ENCODE measurements at places on chromosomes 7 and 10.

DNA sequence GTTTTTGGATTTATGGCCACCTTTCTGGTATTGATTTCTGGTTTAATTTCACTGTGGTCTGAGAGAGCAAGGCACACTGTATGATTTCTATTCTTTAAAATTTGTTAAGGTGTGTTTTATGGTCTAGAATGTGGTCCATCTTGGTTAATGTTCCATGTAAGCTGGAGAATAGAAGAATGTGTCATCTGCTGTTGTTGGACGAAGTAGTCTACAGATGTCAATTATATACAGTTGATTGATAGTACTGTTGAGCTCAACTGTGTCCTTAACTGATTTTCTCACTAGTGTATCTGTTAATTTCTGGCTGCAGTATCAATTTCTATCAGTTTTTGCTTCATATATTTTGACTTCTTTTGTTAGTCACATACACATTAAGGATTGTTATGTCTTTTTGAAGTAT lies 127.1 kb downstream of the MLLT10 start:
- no peak for DNase-seq

DNA sequence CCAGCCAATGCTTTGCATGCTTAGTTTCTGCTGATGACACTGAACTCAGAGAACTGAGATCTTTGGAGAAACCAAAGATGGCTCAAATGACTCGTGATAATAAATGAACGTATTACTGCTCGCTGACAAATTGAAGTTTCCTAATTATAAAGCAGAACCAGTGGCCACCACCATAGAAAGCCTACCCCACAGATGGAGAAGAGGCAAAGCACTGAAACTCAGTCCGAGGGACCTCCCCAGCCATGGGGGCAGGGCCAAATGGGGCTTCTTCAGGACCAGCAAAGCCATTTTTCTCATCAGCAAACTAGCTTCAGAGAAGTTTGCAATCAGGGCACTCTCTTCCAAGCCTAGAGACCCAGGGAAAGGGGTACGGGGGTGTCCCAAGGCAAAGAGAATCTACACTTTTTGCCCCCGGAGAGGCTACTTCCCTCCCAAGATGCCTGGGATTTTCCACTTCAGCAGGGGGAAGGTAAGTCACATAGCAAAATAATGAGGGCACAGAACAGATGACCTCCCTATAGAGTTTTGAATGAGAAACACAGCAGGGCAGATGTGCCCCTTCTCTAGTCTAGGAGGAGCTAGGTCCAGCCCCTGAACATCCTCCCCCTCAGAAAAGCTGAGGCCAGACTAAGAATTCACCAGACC lies 4.3 kb upstream of the IL6 start:
- no peak for DNase-seq

DNA sequence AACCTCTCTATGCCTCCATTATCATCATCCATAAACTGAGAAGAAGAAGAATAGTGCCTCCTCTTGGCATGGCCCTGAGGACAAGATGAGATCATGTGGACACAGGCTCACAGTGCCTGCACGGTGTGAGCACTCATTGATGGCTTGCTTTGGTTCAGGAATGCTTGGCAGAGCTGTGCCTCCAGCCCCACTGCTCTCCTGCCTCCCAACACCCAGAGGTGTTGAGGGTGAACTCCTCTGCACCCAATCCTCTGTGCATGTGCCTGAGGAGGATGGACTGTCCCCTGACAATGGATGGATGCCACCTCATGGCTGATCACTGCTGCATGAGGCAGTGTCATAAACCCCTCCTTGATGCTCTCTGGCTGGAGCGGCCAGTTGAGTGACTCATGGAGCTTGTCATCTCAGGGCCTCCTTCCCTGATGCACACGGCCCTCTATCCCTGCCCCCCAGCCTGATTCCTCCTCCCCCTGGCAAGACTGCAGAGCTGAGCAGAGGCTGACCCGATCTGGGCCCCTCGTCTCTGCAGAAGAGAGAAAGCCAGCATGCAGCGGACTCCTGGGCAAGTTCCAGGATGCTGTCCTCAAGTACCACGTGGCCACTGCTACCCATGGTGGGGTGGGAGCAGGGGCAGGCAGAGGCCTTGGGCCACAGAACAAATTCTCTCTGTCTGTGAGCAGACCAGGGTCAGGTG lies 136.3 kb downstream of the KCNMA1 start:
- no peak for DNase-seq

DNA sequence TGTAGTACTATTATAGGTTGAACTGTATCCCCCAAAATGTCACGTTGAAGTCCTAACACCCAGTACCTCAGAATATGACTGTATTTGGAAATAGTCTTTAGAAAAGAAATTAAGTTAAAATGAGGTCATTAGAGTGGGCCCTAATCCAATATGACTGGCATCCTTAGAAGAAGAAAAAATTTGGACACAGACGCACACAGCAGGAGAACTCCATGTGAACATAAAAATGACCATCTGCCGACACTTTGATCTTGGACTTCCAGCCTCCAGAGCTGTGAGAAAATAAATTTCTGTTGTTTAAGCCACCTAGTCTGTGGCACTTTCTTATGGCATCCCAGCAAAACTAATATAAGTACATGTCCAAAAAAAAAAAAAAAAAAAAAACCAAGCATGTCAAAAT lies 225.8 kb downstream of the PARD3 start:
- DNase-seq, result no peak

DNA sequence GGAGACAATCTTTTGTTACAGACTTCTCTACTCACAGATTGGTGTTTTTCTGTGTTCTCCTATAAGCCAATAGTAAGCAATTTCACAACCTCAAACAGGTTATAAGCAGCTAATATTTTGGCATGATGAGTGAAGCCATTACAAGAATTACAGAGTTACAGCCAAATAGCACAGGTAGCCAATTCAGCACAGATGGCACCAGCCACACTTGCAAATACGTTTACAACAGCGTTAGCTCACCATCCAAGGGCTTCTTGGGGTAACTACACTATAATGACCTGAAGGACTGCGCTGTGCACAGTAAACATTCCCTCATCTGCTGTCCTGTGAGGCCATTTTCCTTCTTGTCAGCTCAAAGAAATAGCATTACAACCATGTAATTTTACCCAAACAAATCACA lies 428.6 kb downstream of the TCERG1L start:
- no peak for DNase-seq

DNA sequence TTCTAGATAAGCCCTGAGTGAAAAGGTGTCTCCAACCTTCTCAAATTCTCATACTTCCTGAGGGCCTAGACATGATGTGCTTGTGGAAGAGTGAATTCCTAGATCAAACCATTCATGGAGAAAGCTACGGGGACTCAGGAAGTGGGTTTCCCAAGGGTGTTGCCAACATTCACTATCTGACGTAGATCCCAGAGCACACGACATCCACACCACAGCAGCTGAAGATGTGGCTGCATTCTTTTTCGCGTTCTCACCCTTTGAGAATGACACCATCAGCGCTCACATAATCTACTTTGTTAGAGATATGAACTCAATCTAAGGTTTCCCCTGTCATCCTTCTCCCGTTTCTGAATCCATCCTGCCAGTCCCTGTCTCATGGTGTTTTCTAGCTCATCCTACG lies 290.8 kb downstream of the DNAJB6 start:
- DNase-seq, result no peak

GRCh38 chr7:147912946-147913638 lies 677.5 kb upstream of the C7orf33 start:
- DNase-seq, result no peak

GRCh38 chr7:83476511-83477050 lies 172.4 kb downstream of the SEMA3E start:
- no peak for DNase-seq

- no peak for DNase-seq
Observed at GRCh38 chr10:47286591-47287315, 13.2 kb upstream of the GDF10 start.

- DNase-seq, result no peak
Observed at GRCh38 chr10:71349406-71349805, 30.3 kb downstream of the SLC29A3 start.

- no peak for DNase-seq
Observed at GRCh38 chr10:22554461-22555182, 159.8 kb downstream of the PIP4K2A start.

DNA sequence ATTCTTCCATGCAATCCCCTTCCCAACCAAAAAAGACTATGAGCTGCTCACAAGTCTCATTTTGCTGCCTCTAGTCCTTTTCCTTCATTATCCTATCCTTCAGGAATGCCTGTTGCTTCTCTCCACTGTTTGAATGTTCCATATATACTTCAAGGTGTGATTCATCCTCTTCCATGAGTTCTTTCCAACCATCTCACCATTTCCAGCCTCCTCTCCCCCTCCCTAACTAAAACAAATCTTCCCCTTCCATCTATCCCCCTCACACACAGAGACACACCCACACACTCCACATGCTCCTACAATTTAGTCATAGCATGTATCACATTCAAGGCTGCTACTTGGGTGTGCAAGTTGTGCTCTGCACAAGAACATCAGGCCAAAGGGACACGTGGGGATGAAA lies 254.3 kb downstream of the DYNC1I1 start:
- no peak for DNase-seq

DNA sequence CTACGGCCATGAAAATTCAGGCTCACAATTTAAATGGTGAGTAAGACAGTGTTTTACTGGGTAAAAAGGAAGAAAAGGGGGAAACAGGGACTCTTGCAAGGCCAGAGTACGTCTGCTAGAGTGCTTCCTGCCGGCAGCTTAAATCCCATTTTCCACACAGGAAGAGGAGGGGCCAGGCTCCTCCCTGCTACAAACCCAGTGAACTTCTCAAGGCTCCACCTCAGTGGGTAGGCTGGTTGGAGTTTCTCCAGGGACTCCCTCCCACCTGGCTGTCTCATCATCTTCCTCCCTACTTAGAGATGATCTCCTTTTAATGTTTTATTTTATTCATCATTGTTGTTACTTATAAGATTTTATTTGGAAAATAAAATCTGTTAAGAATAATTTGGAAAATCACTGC lies 62.6 kb upstream of the SEMA3C start:
- DNase-seq, result no peak

GRCh38 chr10:125779403-125780327 lies 4.0 kb upstream of the MMP21 start:
- no peak for DNase-seq

GRCh38 chr7:50834679-50835078 lies 52.0 kb upstream of the GRB10 start:
- no peak for DNase-seq

DNA sequence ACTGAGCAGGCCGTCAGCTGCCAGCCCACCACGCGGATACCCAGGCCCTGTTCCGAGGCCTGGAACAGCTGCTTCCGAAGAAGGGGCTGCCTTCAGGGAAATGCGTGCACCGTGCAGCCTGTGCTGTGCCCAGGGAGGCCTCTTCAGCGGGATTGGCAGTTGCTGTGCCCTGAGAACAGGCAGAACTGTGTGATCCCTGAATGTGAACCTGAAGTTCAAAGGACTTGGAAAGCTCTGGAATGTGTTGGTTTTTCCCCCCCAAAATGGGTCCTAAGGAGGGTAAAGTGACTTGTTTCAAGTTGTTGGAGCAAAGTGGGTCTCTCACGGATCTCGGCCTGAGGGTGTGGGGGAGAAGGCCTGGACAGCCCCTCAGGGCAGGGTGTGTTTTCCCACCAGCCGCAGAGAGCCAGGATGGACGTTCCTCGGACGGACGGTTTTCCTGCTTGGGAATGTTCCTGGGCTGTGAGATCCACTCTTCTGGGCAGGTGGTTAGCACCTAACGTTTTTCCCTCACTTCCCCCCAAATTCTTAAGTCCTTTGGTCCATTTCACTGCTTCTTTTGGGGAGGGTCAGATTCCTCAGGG lies 2.1 kb downstream of the SPRN start:
- DNase-seq, result no peak

GRCh38 chr10:63922468-63923284 lies 401.5 kb downstream of the REEP3 start:
- no peak for DNase-seq

DNA sequence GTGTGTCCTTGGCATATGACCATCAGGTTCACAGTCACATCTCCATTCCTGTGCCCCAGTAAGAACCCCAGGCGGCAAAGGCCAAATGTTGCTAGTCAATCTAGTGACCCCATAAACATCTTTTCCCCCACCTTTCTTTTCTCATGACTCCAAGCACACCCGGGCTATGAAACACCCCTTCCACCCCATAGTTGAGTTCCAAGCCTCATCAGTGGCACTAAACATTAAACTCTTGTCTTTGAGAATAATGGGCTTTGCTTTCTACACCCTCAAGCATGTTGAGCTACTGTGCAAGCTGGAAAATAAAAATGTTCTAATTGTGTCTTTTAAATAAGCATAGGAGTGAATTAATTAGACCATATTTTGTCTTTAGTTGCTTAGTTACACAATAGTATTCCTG lies 9.4 kb downstream of the ARID5B start:
- no peak for DNase-seq

- DNase-seq, result no peak
Observed at GRCh38 chr7:34019301-34019790, 114.0 kb downstream of the BMPER start.

DNA sequence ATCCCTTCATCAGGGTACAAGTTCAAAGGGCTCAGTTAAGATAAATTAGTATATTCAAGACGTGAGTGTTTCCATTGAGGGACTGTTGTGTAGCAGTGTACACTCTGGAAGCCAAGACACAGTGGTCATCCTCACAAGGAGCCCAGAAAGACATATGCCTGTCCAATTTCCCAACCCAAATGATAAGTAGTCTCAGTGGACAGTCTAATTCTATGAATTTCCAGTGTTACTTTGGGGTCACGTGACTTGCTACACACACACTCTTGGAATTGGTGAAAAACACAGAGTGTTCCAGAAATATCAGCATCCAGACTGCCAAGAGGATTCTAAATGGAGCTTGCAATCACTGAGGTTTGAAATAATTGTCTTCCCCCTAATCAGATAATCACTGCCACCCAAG lies 365.1 kb downstream of the WDR11 start:
- no peak for DNase-seq

DNA sequence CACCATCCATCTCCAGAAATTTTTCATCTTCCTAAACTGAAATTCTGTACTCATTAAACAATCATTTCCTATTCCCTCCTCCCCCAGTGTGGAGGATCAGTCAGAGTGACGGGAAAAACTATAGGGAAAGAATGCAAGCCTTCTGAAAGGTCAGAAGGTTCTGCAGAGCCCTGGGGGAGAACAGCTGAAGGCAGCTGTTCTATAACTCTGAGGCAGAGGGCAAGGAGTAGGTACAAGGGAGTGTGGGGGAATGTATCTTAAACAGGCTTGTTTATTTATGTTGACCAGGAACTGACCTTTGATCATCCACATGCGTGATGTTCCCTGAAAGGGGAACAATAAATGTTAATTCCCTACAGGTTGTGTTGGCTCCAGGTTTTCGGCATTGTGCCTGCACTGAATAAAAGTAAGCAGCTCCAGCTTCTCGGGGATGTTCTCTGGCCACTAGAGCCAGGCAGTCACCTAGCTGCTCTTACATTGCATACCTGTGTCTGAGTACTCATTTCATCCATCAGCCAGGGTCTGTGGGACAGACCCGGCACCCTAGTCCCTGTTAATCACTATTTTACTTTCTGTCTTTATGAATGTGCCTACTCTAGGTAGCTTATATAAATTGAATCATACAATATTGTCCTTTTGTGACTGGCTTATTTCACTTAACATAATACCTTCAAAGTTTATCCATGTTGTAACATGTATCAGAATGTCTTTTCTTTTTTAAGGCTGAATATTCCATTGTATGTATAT lies 5.8 kb downstream of the IFIT1 start:
- DNase-seq, result no peak
